ENCODE measurements at places on chromosomes 4 and X.
A peak's percentile ranks its signal among the peaks of the same experiment; 100 is the strongest.

- DNase-seq, result no peak
Observed at GRCh38 chr4:159779716-159780115, 676.8 kb downstream of the RAPGEF2 start.

- DNase-seq, result peak; percentile 40
Observed at GRCh38 chr4:137510557-137511265, 21.6 kb downstream of the PCDH18 start.

GRCh38 chr4:67723949-67724348 is 23.0 kb upstream of the UBA6 start:
- DNase-seq, result no peak

GRCh38 chr4:72348701-72349100 is 220.3 kb downstream of the ADAMTS3 start:
- DNase-seq, result no peak

- no peak for DNase-seq
Observed at GRCh38 chr4:55437823-55438222, 42.1 kb downstream of the TMEM165 start.

DNA sequence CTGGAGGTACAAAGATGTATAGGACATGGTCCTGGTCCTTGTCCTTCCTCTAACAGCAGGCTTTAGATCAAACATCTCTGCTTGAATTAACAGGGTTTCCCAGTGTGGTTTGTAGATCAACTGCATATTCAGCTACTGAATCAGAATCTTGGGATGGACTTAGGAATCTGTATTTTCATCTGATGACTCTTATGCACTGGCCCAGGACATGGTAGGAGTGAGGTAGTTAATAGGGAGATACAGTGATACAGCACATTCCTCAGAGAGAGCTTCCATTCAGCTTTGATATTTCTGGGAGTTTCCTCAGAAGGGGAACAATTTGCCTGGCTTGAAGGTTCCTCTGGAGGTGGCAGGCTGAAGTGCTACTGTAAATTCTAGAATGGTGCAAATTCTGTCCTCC is 203.1 kb downstream of the LARP7 start:
- no peak for DNase-seq

GRCh38 chrX:3052860-3053259 is 11.6 kb downstream of the ARSF start:
- peak; percentile 56 for DNase-seq

- DNase-seq, result no peak
Observed at GRCh38 chr4:62394766-62395165, 1194.6 kb downstream of the ADGRL3 start.

DNA sequence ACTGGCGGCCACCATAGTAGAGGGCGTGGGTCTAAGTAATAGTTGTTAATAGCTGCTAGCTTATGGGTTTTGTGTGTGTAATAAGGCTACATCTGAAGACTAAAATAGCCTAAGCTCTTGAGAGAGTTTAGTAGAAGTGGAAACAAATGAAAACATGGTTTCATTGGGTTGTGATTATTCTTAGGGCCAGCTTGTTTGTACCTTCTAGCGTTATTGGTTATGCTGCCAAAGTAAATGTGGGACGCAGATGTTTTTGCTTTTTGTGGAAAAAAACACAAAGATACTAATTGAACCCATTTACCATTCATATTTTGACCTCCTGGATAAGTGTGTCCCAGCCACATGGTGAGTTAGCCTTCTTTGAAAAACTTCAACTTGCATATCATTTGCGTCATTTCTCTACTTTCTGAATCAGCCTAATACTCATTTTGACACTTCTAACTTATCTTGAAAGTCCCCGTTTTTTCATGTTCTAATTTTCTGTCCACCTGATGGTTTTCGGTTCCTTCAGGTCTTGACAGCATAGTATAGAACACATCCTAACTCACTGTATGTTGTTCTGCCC is 305.3 kb downstream of the FRMPD4 start:
- DNase-seq, result no peak

GRCh38 chrX:153968754-153969124 is 2.9 kb downstream of the HCFC1 start:
- no peak for DNase-seq

DNA sequence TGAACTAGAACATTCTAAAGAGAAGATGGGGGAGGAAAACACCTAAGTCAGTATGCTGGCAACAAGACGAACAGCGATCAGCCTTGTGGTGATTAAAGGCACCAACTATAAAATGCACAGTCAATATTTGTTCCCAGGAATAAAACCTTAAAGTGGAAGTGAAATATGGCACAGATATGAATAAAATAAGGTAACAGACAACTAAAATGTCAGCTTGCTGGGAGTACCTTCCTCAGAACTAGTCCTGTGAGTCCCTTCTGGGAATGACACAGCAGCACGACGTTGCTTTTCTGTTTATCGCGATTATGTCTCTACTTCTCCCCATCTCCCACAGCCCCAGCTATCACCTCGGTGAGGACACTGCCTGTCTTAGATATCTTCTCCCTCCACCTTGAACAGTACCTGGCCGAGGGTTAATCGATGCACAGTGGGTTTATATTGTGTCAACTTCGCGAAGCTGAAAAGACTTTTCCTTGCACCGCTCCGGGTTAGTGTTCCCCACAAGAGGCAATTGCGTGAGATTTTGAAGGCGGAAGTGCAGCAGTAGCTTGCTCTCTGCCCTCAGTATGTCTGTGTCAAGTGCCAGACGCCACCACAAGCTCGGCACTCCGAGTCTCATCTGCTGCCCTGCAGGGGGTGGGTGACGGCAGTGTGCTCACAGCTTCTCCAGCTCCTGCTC is 17.4 kb downstream of the MTNR1A start:
- DNase-seq, result no peak

- DNase-seq, result no peak
Observed at GRCh38 chr4:70932984-70933383, 30.8 kb downstream of the MOB1B start.

- no peak for DNase-seq
Observed at GRCh38 chr4:181962321-181962720, 280.9 kb upstream of the TENM3 start.

- peak; percentile 16 for DNase-seq
Observed at GRCh38 chr4:163988865-163989264, 494.4 kb downstream of the TMA16 start.

DNA sequence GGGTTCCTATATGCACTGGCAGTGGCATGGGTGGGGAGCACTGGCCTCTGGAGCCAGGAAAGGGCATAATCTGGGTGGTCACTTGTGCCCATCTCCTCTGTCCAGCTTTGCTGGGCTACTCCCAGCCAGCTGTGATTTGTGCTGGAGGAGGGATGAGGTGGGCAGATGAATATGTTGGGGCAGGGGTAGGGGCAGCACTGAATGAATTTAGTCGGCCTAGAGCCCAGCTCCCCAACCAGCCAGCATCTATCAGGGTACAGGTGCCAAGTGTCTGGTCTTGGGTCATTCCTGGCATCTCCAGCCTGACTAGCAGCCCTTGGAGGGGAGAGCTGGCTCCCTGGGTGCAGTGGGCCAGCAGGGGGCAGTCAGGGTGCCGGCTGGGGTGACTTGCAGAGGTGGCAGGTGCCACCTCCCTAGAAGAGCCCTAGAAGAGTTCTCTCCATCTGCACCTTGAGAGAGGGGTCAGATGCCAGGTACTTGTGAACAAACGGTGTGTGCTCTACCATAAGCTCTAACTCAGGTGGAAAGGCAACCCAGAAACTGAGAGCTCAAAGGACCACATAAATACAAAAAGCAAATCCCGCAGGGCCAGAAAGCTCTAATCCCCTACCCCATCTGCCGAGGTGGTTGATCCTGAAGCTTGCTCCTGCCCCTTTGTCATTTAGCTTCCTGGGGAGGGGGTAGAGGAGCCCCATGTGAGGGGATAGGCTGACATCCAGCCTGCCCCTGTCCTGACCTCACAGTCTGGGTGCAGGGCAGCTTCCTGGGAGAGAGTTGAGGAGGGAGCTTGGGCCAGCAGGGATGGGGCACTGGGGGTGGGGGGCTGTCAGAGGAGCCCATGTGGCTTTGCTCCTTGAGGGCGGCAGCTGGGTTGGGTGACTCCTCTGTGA is 2.2 kb downstream of the SORCS2 start:
- peak; percentile 42 for DNase-seq

DNA sequence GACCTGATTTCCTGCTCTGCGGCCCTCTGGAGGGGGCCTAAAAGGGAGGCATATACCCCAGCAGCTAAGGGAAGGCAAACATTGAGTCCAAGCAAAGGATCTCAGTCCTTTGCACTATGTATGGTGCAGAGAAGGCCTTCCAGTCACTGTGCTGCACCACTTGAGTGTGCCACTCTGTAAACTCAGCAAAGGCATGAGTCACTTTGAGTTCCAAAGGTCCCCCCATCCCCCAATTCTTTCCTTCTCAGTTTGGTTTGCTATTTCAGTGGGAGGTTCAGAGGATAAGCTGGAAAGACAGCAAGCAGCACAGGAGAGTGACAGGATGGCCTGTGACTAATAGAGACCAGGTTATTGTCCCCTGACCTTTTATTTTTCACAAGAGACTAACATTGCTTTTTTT is 131.3 kb downstream of the FHDC1 start:
- no peak for DNase-seq

GRCh38 chr4:174217273-174218126 is 66.0 kb downstream of the FBXO8 start:
- DNase-seq, result no peak

GRCh38 chr4:6012200-6012599 is 6.0 kb downstream of the C4orf50 start:
- DNase-seq, result no peak

DNA sequence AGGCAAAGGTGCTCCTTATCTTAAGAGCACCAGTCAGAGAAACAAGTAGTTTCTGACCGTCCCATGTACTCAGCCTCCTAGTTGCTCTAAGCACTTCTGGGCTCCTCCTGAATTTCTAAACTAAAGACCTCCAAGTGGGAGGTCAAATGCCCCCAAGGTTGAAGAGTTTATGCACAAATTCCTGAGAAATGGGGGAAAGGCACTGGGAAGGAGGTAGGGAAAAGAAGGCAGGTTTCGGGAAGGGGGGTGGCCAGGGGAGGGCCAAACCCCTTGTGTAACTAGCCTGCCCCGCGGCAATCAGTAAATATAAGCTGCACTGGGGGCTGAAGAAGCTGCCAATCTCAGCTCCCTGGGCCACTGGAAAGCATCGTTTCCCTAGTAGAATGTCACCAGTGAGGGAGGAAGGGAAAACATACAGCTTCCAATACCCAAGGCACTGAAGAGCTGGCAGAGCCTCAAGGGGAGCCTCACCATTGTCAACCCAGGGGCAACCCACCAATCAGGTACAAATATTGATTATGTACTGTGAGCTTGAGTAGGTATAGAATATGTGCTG is 3.4 kb downstream of the FOXO4 start:
- no peak for DNase-seq

DNA sequence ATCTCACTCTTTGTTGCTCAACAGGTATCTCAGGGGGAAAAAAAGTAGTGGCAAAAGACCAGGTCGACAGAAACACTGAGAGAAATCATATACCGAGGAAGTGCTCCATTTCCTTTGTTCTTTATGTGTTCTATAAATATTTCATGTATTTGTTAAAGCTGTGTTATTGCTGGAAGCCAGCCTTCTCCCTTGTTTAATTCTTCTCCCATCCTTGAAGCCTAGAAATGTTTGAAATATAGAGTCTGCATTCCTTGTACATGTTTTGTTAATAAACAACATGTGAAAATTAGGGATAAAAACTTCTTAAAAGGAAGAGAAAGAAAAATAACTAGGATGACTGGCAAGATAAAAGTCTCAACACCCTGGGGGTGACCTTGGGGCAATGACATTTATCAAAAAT is 186.2 kb downstream of the ANKRD50 start:
- no peak for DNase-seq

- no peak for DNase-seq
Observed at GRCh38 chrX:46647251-46647650, 73.7 kb downstream of the CHST7 start.

DNA sequence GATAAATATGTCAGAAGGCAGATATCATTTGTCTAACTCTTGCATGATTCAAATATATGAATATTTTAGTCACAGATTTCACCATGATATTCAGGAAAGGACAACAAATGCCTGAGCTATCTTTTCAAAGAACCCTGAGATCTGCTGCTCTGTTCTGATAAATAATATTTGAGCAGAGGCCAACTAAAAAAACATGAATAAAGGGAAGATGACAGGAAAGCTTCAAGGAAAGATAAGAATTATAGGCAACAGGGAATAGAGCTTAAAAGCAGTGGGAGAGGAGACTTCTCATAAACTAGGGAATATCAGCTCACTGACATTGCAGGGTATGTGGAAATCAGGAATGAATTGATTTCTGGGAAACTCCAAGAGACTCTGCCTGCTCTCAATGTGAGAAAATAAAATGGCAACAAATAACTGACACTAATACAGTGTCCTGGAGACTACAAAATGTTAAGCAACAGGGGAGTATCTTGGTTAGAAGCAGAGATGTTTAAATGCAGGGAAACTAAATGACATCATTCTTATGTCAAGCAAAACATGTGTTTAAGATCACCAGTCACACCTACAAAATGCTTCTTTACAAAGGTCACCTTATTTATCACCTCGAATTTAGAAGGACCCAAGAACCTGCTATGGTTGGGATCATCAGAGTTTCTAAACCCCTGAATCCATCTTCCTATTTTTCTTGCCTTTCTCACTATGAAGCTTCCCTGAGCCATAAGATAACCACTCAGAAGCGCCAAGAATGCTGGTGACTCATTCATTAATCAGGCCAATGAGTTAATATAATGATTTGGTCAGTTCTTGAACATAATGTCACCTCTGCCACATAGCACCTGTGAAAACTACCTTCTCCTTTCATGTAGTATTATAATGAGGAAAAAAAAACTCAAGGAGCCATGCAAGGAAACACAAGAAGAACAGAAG is 78.1 kb downstream of the NDST3 start:
- DNase-seq, result no peak

- peak; percentile 68 for DNase-seq
Observed at GRCh38 chr4:84681486-84682274, 98.8 kb downstream of the CDS1 start.

GRCh38 chrX:154443992-154444754 is at the start of gene FAM50A:
Gene FAM50A (plus strand): TSS chrX:154444141. CDS start chrX:154444236, 95 bp downstream.
- peak; percentile 84 for DNase-seq

- no peak for DNase-seq
Observed at GRCh38 chr4:14857981-14858380, 144.3 kb upstream of the CPEB2 start.

- peak; percentile 67 for DNase-seq
Observed at GRCh38 chr4:103934178-103934789, 214.5 kb upstream of the TACR3 start.

DNA sequence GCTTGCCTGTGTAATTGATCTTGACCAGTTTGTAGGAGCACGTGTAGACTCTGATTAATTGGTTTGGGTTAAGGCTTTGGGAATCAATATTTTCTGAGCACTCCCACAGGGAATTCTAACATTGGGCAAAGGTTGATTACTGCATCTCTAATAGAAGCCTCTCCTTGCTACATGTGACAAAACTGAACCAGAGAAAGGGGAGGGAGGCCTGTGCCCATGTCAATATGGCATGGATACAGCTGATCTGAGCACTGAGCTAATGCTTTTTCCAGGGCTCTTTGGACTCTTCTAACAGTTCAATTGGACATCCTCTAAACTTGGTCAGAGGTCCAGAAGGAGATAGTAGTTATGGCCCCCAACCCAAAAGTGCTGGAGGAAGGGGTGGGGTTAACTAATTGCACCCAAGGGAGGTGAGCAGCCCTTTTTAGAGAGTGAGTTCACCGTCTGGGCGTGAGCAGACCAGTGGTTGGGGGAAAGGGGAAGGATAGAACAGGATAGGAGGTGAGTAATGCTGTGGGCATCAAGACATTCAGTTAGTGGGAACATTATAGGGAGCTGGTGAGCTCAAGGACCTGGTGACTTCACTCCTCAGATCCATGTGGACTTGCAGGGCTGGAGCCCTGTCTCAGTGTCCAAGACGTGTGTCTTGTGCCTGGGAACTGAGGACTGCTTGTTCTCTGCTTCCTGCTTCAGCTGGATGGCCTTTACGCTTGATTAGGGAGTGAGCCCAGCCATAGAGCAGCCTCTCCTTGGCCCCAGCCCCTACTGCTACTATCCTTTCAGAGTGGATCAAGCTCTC is 22.8 kb downstream of the MSN start:
- DNase-seq, result peak; percentile 33

Measured in Ammon's horn (tissue), 1 donor.